Activated CD4-positive, alpha-beta T cell treated with anti-CD3 and anti-CD28 coated beads, Interleukin-2, amount 50 U/mL, for 48 hours (primary cell): ENCODE measurements at places on chromosomes 2 and 18.

DNA sequence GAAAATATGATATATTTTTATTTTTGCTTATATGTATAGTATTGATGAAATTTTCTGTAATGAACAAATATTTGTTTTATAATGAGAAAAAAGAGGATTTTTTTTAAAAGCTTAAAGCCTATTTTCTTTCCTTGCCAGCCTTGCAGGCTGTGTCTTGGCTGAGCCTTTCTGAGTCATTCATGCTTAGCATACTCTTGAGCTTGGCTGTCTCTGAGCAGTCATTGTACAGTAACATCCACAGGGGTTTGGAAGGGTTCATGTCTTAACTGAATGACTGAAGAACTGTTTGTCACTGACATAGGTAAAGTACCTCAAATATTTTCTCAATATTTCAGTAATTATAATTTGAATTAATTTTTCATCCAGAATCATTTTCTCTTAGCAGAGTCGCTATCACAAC is 49.3 kb downstream of the GPR39 start:
- no peak for DNase-seq

DNA sequence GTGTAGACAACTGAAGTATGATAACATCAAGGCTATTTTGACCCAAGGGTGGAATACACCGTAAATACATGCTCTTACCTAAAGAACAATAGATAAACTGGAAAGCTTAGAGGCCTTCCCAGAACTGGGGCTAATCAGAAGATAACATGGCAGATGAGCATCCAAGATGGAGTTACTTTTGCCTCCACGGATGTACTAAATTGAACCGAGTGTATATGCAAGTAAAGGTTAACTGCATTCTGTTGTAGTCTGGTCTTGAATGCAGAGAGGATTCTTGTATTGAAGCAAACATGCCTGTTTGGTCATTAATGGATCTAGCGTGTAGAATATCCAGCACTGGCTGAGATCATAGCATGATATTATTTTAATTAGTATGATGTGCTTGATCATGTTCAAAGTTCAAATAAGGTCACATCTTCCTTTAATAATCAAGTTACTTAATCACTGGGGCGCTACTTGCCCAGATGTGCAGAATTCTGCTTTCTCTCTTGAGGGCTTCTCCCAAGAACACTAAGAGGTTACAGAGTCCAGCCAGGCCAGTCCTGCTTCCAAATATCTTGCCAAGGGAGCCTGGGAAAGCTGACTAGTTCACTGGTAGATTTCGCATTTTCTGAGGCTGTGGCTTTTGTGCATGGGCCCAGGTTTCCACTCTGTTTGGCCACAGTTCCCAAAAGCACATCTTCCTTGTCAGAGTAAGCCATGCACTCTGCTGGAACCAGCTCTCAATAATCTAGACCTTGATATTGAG is 37.5 kb upstream of the ACSL3 start:
- DNase-seq = no peak

DNA sequence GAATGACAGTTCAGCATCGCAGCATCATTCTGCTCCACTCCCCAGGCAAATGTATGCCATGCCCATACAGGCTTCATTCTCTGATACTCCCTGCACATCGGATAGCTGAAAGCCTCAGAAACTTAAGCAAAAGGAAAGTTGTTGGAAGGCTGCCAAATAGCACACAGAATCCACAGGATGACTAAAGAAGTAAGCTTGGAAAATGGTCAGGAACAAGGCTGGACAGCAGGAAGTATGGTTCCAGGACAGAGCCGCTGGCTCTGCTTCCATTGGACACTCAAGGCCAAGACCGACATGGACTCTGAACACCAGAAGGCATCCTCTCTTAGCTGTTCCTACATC is 256.5 kb downstream of the CDH20 start:
- no peak for DNase-seq

DNA sequence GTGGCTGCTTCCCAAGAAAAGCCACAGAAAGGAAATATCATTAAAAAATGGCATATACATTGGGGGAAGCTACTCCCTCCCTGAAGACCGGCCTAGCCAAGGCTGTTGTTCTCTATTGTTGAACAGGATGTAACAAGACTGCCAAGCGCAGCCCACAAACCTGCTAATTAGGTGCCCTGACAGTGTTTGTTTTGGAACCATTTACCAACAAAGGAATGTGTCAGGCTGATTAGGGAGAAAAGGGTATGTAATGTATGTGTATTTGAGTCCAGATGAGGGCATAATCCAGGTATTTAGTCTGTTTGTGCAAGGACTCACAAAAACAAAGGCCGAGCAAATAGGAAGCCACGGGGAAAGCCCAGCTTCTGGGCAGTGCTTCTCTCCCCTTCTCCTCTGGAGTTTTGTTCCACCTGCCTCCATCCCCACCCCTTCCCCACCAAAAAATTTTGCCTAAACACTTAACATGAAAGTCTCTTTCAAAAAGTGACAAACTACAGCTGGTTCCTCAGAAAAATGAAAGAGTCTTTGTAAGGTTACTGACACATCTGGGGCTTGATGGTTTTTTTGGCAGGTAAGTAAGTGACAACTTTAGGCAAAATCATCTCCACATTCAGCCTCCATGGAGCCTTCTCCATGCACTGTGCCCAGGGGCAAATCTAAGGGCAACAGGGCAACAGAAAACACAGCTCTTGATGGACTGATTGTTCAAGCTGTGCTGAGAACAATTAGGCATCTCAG is 78.3 kb upstream of the FZD5 start:
- no peak for DNase-seq

GRCh38 chr2:25972049-25972823 is 10.1 kb downstream of the KIF3C start:
- no peak for DNase-seq
